ENCODE measurements at places on chromosomes 11 and 22.

DNA sequence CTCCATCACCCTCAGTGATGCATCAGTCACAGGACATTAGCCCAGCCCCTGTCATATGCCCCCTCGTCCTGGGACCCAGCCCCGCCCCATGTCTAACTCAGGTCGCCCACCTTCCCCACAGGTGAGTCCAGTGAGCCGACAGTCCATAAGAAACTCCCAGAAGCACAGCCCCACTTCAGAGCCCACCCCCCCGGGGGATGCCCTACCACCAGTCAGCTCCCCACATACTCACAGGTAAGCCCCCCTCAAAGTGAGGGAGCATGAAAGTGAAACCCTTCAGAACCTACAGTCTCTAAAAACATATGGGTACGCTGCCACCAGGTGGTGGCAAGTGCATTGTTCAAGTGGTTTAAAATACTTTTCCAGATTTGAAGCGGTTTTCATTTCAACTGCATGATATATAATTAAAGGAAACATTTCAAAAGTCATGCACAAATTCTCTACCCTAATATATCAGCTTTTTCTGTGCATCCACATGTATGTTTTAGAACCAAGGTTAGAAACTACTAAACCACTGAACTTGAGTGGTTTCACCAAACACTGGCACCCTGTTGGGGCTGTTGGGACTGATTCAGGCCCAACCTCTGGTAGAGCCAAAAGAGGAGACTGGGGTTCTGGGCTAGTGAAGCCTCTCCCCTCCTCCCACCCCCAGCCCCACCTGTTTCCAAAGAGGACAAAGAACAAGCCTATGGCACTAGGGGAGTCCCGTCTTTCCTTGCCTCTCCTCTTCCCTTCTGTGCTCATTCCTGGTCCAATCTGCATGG, 17.3 kb downstream of the EPS8L2 start:
- peak; percentile 69 for DNase-seq

DNA sequence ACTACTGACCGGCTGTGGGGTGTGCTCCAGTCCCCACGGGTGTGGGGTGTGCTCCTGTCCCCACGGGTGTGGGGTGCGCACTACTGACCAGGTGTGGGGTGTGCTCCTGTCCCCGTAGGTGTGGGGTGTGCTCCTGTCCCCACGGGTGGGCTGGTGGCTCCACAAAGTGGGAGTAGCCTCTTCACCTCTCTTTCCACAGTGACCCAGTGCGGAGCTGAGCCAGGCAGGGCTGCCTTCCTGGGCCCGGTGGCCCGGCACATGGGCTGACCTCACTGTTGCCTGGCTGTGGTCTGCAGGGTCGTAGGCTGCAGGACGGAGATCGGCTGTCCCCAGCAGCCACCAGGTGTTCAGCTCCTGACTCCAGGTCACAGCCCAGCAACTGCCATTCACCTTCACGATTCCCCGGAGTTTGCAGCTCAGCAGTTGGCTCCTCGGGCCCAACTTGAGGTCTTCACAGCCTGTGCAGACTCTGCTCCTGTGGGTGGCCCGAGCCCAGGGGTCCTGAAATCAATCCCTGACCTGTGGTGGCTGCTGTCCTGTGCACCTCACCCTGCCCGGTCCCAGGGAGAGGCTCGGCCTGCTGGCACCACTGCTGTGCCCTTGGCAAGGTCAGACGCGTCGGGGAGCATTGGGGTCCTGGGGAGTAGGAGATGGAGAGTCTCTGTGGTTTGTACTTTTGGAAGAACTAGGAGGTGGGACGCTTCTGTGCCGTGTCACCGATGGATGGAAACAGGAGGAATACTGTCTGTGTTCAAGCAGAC, 414.3 kb downstream of the TBC1D22A start:
- no peak for DNase-seq

DNA sequence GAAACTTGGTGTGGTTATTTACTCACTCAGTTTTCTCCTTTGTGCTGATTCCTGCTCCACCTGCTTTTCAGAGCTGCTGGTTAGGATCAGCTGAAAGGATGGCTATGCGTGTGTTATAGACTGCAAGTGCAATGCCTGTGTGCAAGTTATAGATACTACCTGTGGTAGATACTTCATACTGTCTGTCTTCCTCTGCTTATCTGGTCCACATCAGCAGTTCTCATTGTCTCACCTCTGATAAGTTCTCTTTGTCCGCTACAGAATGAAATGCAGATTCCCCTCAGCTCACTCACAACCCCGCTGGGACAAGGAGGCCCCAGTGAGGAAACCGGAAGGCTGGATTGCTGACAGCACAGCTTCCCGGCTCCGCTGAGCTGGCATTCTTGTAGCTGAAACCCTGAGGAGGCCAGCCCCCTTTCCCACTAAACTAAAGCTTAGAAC, 37.5 kb upstream of the LYVE1 start:
- DNase-seq = no peak

DNA sequence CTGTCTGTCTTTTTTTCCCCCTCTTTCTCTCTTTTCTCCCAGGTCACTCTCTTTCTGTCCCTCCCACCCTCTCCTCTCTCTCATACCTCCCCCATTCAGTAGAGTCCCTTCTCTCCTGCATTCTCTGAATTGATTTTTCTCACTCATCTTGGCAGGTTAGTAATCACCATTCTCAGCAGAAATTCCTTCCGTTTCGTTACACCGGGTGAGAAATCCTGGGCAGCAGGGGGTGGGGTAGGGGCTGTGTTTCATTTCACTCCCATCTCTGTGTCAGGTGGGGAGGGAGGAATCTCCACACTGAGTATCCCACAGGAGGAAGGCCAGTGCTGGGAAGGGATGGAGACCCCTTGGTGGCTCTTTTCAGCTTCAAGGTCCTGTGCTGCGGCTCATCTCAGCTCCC, 253.5 kb downstream of the MIAT start:
- DNase-seq = no peak

- no peak for DNase-seq
These were observed 10.3 kb downstream of the TRPM5 start for GRCh38 chr11:2434008-2434407.

DNA sequence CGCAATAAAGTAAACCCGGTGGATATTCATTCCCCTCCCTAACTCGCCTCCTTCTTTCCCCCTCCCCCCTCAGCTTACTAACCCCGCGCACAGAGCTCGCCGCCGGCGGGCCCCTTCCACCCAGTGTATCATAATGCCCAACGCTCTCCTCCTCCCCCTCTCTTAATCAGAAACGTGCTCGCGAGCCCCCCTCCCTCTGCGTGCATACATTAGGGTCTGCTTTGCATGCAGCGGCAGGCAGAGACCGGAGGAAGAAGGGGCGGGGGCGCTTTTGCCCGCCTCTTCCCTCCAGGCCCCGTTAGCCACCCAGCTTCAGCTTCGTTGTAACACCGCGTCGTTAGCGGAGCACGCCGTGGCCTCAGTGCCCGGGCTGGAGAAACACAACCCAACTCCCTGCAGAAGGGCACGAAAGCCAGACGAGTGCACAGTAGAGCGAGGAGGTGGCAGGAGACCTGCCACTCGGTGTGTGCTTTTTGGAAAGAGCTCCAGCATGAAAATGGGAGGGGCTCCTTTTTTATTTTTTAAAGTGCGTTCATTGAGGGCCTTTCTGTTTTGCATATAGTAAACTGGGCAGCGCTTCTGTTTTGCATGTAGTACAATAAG, 901 bp upstream of the KMT2A start:
- peak; percentile 97 for DNase-seq

DNA sequence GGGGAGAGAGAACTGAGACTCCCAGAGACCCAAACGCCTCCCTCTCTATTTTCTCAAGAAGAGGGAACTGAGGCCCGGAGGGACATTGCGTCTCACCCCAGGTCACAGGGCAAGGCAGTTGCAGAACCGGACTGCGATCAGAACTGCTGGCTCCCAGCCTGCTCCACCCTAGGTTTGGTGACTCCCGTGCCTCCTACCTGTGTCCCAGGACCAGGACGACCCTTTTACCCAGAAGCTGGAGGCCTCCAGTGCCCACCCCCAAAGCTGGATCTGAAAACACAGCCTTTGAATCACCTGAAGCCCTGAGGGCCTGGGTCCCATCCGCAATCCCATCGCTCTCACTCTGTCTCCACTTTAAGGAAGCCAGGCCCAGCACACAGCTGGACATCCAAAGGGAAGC, 1.4 kb downstream of the GSTT4 start:
- no peak for DNase-seq

DNA sequence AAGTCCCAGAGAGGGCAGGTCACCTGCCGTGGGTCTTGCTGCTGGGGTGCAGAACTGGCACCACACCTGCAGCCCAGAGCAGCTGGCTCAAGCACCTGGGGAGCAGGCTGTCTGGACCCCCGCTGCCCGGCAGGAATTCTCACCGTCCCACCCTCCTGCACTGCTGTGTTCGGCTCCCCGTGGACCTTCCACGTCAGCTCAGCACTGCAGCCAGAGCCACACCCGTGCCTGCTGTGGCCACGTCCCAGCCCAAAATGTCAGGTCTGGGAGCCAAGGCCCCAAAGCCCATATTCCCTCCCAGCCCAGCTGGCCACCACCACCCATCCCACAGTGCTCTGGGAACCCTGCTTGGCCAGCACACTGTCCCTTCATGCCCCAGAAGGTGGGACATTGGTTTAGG, 28.0 kb upstream of the MYRF start:
- no peak for DNase-seq

DNA sequence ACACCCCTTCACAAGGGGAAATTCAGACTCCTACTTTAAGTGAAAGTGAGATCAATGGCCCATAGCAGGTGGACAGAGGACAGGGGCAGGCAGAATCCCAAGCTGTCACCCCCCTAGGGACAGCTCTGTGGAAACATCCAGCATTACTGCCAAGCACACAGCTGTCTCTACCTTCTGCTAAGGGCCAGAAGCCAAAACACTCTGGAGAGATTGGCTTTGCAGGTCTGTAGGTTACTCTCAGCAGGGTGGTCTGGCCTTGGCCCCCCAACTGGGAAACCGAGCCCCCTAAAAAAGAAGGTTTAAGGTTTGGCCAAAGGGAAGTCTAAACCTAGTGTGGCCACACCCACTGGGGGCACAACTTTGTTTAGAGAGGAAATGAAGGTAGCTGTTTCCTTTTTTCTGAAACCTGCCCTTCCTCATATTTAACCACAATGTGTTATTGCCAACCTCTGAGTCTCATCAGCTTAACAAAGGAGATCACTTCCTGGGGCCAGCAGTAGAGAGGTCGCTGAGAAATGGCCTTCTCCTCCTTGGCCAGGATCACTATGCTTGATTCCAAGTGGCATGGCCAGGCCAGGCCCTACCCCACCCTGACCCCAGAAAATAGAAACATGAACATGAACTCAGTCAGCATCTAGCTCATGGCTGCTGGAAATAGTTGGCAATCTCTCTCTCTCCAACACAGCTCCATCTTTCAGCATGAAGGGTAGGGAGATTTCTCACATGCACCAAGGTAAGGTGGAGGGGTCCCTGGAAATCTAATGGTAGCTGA, 25.9 kb upstream of the SCARF2 start:
- DNase-seq = no peak

DNA sequence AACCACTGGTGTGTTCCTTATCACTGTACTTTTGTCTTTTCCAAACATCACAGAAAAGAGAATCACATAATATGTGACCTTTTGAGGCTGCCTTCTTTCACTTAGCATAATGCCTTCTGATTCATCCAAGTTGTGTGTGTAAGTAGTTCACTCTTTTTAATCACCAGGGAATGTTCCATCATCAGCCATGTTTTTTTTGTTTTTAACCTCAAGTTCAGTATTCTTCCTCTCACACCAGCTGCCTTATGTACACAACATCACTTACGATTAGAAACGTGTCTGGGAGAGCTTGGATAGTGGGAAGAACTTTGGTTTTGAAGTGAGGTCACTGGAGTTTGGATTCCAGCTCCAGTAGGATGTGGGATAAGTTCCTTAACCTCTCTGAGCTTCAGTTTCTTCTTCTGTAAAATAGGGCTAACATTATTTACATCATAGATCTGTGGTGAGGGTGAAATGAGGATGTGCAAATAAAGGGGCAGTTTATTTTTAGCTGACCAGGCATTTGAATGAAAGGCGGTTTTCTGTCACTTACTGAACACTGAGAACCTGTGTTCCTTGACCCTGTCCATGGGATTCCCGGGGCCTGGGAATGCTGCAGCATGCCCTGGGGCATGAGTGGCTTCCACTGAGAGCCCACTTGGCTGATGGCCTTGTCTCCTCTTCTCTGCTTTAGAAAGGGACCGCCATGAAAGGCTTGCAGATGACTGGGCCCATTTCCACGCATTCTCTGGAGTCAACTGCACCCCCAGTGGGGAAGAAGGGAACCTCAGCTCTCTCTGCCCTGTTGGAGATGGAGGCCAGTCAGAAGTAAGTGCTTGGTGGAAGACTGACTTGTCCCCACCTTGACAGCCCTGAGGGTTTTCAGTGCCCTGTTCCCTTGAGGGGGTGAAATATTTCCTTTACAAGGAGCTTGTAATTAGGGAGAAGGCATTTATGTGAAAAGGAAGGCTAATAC, 92.6 kb downstream of the DEPDC5 start:
- DNase-seq = peak; percentile 18

- no peak for DNase-seq
These were observed 36.7 kb downstream of the TPBGL start for GRCh38 chr11:75277211-75277805.

GRCh38 chr22:36797374-36797773, 19.5 kb downstream of the PVALB start:
- no peak for DNase-seq

- no peak for DNase-seq
These were observed 2.8 kb upstream of the LARGE1 start for GRCh38 chr22:33923033-33923432.

DNA sequence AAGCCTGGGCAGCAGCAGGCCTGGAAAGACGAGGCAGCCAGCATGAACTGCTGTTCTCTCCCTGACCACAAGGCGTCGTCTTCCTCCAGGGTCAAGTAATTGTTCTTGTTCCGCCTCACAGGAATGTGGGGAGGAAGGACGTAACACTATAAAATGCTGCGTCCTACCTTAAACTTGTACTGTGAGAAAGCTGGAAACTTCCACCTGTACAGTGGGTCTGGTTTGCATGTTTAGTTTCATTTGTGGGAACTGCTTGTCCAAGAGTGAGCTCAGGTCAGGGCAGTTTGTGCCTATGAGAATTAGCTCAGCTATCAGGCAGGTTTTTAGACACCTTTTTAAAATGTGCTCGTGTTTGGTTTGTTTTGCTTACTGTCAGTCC, 55.2 kb downstream of the PANX1 start:
- DNase-seq = peak; percentile 49

GRCh38 chr11:44138286-44138685, 42.8 kb downstream of the EXT2 start:
- DNase-seq = no peak

DNA sequence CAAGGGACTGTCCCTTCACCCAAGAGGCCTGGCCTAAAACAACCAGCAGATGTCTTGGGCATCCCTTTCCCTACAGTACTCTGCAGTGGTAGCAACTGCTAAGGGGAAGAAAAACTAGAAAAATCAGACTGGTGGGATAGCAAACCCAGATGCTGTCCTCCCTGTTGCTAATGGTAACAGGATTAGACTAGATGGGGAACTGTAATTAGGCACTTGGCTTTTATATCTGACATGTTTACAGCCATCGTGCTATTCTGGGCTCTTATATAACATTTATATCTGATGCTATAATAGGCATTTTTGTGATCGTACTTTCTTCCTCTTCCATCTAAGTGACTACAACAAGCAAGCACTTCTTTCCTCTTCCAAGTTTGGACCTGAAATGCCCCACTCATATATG, 316.7 kb downstream of the DLG2 start:
- no peak for DNase-seq

Measured in NCI-H69 (cell line).